ENCODE measurements at places on chromosomes 13 and 19.

DNA sequence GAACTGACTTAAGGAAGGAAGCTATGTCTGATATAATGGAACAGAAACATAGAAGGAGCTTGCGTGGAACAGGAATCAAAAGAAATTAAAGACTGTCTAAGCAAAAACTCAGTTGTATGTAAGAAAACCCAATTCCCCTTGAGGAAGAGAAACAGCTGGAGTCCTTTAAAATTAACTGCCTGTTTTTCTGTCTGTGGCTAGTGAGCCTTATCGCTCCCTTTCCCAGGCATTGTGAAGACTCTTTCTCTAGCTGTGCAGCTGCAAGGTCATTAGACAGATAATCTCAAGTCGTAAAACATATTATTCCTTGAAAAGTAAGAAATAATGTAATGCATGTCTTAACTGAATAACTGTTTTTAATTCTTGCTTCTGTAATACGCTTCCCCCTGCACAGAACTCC, 39.7 kb upstream of the IGSF23 start:
- H3K4me3 ChIP-seq = no peak overlapping the region
- H3K27ac ChIP-seq = no peak overlapping the region
- no peaks in the 10 kb centered on the region for H3K4me1 ChIP-seq
- H3K27me3 ChIP-seq = peaks cover 15% of the 10 kb centered on the region
- no peak for DNase-seq

- H3K4me1 ChIP-seq = peaks cover 44% of the 10 kb centered on the region
- H3K4me3 ChIP-seq = no peak overlapping the region
- DNase-seq = no peak
- H3K27me3 ChIP-seq = no peaks in the 10 kb centered on the region
These were observed 2.6 kb upstream of the WIZ start for GRCh38 chr19:15452111-15453047.

GRCh38 chr13:71609271-71609670, 257.7 kb downstream of the DACH1 start:
- no peaks in the 10 kb centered on the region for H3K27me3 ChIP-seq
- no peak for DNase-seq
- no peaks in the 10 kb centered on the region for H3K4me1 ChIP-seq
- H3K27ac ChIP-seq = no peak overlapping the region
- no peak overlapping the region for H3K4me3 ChIP-seq

- H3K36me3 ChIP-seq = no peaks in the 10 kb centered on the region
- H3K27me3 ChIP-seq = no peaks in the 10 kb centered on the region
- no peak for DNase-seq
- H3K4me1 ChIP-seq = peaks cover 5% of the 10 kb centered on the region
These were observed 47.4 kb downstream of the SIPA1L3 start for GRCh38 chr19:37954421-37954874.

DNA sequence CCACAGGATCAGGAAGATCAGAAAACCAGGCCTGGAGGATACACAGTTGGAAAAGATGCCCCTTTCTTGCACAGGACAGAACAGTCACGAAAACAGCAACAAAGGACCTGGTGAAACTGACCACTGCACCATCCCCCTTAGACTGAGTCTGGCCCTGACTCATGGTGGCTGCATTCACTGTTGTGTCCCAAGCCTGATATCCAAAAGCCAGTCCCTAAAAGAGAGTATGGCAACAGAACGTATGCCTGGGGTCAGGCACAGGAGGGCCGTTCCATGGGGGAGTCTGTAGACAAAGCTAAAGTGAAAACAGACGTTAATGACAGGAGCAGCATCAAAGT, 301.1 kb upstream of the NBEA start:
- no peak overlapping the region for H3K27ac ChIP-seq
- H3K27me3 ChIP-seq = no peaks in the 10 kb centered on the region
- no peak for DNase-seq

- H3K4me3 ChIP-seq = no peak within 1 kb of the TSS
- no peaks in the 10 kb centered on the region for H3K36me3 ChIP-seq
- no peak for DNase-seq
- peaks cover 77% of the 10 kb centered on the region for H3K27me3 ChIP-seq
- peaks cover 12% of the 10 kb centered on the region for H3K4me1 ChIP-seq
These were observed at the start of gene KLK1 for GRCh38 chr19:50823389-50824042. TSS of gene KLK1 (minus strand) at chr19:50823787. CDS start at chr19:50823748, 39 bp downstream.

GRCh38 chr19:4676955-4677731, 7.0 kb upstream of the MYDGF start:
- H3K27me3 ChIP-seq = no peaks in the 10 kb centered on the region
- H3K4me1 ChIP-seq = no peaks in the 10 kb centered on the region
- no peak for DNase-seq
- no peak overlapping the region for H3K4me3 ChIP-seq
- peak overlapping the region; percentile 54 for H3K27ac ChIP-seq

- peak; percentile 12 for DNase-seq
- peaks cover 7% of the 10 kb centered on the region for H3K36me3 ChIP-seq
- H3K27ac ChIP-seq = peak overlapping the region; percentile 87
- peak overlapping the region; percentile 60 for H3K4me3 ChIP-seq
- H3K27me3 ChIP-seq = no peaks in the 10 kb centered on the region
These were observed 97.7 kb upstream of the DOCK9 start for GRCh38 chr13:99075268-99076191.

DNA sequence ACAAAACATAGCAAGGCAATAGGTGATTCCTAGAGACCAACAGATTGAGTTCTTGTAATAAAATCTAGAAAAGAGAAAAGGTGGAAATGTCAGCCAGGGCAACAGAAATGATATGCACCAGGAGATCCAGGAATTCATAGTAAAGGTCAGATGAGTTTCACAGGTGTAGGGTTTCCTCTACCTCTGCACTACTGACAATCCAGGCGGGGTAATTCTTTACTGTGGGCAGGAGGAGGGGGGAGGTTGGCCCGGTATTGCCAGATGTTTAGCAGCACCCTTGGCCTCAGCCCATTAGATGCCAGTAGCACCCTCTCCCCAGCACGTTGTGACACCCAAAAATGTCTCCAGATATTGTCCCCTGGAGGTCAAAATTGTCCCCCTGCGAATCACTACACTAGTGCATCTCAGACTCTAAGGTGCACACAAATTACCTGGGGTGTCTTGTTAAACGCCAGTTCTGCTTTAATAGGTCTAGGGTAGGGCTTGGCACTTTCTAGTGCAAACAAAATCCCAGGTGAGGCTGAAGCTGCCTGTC, 3.5 kb upstream of the UBAC2 start:
- H3K36me3 ChIP-seq = peaks cover 23% of the 10 kb centered on the region
- H3K27ac ChIP-seq = no peak overlapping the region
- DNase-seq = no peak

DNA sequence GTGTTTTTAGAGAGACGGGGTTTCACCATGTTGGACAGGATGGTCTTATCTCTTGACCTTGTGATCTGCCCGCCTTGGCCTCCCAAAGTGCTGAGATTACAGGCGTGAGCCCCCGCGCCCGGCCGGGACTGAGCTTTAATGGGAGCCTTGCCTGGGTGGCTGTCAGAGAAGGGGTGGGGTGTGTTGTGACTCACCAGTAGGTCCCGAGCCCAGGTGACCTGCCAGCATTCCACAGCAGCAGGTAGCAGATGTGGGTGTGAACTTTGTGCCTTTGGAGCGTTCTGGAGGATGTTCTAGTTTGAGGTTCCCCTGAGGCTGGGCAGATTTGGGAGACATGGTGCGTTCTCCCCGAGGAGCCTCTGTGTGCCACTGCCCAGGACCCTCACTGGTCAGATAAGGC, 7.1 kb upstream of the EPN1 start:
- peaks cover 74% of the 10 kb centered on the region for H3K36me3 ChIP-seq
- no peak overlapping the region for H3K4me3 ChIP-seq
- H3K27ac ChIP-seq = no peak overlapping the region
- peaks cover 32% of the 10 kb centered on the region for H3K4me1 ChIP-seq
- H3K27me3 ChIP-seq = no peaks in the 10 kb centered on the region
- no peak for DNase-seq

- H3K27ac ChIP-seq = no peak overlapping the region
- H3K36me3 ChIP-seq = peaks cover 26% of the 10 kb centered on the region
- H3K4me3 ChIP-seq = no peak overlapping the region
- no peak for DNase-seq
These were observed 15.0 kb downstream of the TMTC4 start for GRCh38 chr13:100659578-100659977.

- no peak for DNase-seq
- H3K4me1 ChIP-seq = no peaks in the 10 kb centered on the region
- H3K27me3 ChIP-seq = no peaks in the 10 kb centered on the region
- H3K27ac ChIP-seq = no peak overlapping the region
These were observed 220.3 kb downstream of the POU4F1 start for GRCh38 chr13:78383071-78383484.

DNA sequence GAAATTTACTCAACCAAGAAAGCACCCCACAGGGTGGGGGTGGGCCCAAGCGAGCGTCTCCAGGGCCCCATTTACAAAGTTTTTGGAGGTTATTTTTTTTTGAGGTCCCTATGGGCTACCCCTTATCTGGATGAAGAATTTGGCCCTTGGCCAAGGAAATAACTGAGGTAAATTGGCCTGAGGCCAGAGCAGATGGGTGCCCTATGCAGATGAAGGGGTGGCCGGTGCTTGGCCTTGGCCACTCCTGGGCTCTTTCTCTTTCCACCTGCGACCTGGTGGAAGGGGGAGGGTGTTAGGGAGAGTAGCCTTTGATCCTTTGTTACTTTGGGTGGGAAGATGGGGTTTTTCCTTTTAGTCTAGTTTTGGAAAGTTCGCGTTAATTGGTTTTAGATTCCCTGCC, 15.5 kb downstream of the ZNF701 start:
- H3K27ac ChIP-seq = peak overlapping the region; percentile 6
- H3K36me3 ChIP-seq = peaks cover 27% of the 10 kb centered on the region
- no peaks in the 10 kb centered on the region for H3K4me1 ChIP-seq
- no peak overlapping the region for H3K4me3 ChIP-seq
- DNase-seq = no peak

DNA sequence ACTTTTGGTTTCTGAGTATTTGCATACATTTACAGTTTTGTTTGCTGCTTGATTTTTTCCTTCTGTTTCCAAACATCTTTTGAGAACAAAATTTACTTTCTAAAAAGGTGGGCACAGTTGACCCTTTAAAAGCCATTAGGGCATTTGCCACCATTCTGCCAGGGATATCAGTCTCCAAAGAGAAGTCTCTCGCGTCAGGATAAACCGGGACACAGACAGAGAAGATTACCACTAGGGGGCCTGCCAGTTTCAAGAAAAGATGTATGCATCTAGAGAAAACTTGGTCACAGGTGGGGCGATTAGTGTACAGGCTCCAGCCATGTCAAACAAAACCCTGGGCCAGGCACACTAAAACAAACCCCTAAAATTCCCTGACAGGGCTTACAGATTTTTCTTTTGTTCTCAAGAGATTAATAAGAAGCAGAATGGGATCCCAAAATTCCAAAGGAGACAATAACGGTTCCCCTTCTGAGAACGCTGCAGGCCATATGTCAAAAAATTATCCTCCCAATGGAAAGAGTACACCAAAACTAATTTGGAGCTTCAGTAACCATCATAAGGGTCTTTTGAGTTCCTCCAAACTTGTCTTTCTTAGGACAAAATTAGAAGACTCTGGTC, 10.7 kb upstream of the PABPC3 start:
- no peak overlapping the region for H3K4me3 ChIP-seq
- DNase-seq = no peak
- no peaks in the 10 kb centered on the region for H3K4me1 ChIP-seq
- H3K27me3 ChIP-seq = peaks cover 24% of the 10 kb centered on the region
- H3K36me3 ChIP-seq = no peaks in the 10 kb centered on the region

GRCh38 chr13:113548778-113549621, 35.6 kb upstream of the TFDP1 start:
- no peak overlapping the region for H3K4me3 ChIP-seq
- H3K36me3 ChIP-seq = peaks cover 12% of the 10 kb centered on the region
- peaks cover 12% of the 10 kb centered on the region for H3K4me1 ChIP-seq
- H3K27me3 ChIP-seq = no peaks in the 10 kb centered on the region
- H3K27ac ChIP-seq = no peak overlapping the region

GRCh38 chr19:29841559-29842367, 30.0 kb downstream of the CCNE1 start:
- no peak overlapping the region for H3K4me3 ChIP-seq
- DNase-seq = no peak
- H3K36me3 ChIP-seq = peaks cover 7% of the 10 kb centered on the region
- H3K27me3 ChIP-seq = peaks cover 30% of the 10 kb centered on the region
- no peak overlapping the region for H3K27ac ChIP-seq

DNA sequence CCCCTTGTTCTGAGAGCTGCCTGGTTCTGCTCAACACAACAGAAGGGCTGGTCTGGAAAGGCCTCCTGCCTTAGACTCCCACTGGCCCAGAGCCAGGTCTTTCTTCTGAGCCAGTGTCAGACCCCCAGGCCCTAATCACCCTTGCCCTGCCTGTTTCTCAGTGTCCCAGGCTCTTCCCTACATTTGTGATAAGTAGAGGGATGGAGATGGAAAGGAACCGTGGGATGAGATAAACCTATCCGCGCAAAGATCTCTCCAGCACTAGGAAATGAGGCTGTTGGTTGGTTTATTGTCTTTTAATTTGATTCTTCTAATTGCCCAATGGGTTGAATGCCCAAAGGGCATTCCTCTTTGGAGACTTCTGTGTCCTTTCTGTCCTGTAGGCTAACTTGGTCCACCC, 470.0 kb downstream of the TSHZ3 start:
- H3K4me3 ChIP-seq = no peak overlapping the region
- no peak overlapping the region for H3K27ac ChIP-seq
- no peak for DNase-seq

DNA sequence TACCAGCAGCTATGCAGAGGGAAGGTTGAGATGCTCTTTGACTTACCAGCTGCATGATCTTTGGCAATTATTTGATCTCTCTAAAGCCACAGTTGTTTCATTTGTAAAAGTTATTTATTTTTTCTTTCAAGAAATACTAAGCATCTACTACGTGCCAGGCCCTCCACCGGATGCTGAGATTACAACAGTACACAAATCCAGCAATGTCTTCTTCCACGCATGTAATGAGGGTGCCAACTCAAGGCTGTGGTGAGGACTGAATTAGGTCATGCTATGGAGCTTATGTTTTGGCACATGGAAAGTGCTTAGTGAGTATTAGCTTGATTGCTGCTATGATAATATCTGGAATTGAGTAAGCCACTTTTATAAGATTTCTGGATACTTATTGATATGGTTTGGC, 358.2 kb downstream of the IRS2 start:
- no peak overlapping the region for H3K4me3 ChIP-seq
- no peak overlapping the region for H3K27ac ChIP-seq
- H3K27me3 ChIP-seq = no peaks in the 10 kb centered on the region
- no peak for DNase-seq

- no peak overlapping the region for H3K27ac ChIP-seq
- no peak overlapping the region for H3K4me3 ChIP-seq
- peaks cover 54% of the 10 kb centered on the region for H3K36me3 ChIP-seq
- no peaks in the 10 kb centered on the region for H3K27me3 ChIP-seq
- H3K4me1 ChIP-seq = no peaks in the 10 kb centered on the region
These were observed 46.2 kb downstream of the IPO5 start for GRCh38 chr13:97999653-98000052.

Data from central memory CD8-positive, alpha-beta T cell (primary cell).